ENCODE measurements at places on chromosomes 1 and 21.

DNA sequence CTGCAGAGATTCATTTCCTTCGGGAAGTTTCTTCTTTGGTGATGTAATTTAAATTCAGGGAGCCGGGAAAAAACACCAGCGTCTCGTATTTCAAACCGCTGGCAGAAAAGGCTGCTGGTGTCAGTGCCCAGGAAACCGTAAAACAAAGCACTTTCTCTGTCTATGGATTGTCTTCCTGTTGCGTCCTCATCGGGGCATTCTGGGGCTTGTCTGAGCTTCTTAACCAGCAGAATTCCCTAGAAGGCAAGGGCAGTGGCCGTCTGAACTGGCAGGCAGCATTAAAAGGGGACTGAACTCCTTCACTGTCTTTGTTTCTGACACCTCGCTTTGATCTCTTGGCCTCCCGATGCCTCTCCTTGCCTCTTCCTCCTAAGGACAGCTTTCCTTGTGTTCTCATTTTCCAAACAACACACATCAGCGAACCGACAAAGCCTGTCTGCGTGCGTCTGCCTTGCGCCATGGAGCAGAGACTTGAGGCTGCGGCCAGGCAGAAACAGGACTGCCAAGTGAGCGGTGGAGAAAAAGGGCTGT is 391.6 kb upstream of the VAMP3 start:
- no peak for DNase-seq

DNA sequence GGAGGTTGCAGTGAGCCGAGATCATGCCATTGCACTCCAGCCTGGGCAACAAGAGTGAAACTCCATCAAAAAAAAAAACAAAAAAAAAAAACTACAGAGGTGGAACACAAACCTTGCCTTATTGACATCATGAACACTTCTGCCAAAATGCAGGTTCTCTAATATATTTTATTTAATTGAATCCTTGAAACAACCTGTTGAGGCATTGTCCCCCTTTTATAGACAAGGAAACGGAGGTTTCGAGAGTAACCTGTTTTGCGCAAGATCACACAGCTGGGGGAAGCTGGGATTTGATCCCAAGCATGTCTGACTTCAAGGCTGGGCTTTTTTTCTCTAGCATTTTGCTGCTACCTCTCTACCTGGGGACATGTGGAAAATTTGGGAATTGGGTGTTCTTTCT is 2.8 kb downstream of the SZRD1 start:
- no peak for DNase-seq

DNA sequence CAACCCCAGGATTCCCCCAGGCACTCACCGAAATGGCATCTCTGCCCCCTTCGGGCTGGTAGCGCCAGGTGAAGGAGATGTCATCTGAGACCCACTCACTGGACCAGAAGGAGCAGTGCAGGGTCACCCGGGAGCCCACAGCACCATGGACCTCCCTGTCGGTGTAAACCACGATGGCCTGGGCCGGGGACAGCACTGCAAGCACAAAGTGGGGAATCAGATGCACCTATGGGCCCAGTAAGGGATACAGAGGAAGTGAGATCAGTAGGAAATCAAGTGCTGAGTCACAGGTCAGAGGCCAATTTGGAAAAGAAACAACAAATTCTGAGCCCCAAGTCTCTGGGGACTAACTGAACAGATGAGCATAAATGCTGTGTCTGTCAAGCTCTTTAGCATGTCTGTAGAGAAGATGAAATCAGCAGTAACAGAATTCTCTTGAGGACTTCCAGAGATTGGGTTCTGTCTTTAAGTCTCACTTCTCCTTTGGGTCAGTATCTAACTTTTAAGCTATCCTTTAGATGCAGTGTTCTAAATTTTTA is 2.5 kb downstream of the MPZ start:
- DNase-seq, result peak; percentile 36

DNA sequence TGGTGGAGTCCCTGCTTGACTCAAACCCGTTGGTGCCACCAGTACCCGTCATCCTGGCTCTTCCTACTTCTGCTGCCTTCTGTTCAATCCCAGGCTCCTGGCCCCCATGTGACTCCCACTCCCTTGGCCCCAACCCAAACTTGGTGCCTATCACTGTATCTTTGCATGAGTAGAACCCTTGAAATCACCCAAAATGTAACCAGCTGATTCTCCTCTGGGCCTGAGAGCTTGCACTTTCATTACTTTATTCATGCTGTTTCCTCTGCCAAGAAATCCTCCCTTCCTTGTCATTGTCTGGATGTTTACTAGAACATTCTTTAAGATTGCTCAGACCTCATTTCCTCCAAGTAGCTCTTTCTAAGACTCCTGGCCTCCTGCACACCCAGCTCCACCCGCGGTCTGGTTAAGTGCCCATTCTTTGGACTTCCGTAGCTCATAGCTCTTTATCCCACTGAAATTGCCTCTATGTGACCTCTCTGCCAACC is 15.7 kb downstream of the PTAFR start:
- no peak for DNase-seq

GRCh38 chr1:59263111-59263510 is 33.8 kb upstream of the FGGY start:
- no peak for DNase-seq

GRCh38 chr1:82042306-82043060 is 241.7 kb downstream of the ADGRL2 start:
- no peak for DNase-seq

- DNase-seq, result no peak
Observed at GRCh38 chr21:46035809-46036695, 54.5 kb downstream of the COL6A1 start.

- no peak for DNase-seq
Observed at GRCh38 chr1:178706432-178706831, 18.6 kb upstream of the RALGPS2 start.

GRCh38 chr1:155131856-155132255 is 3.8 kb upstream of the SLC50A1 start:
- DNase-seq, result no peak

GRCh38 chr1:216123446-216124191 is 299.6 kb downstream of the USH2A start:
- DNase-seq, result no peak

DNA sequence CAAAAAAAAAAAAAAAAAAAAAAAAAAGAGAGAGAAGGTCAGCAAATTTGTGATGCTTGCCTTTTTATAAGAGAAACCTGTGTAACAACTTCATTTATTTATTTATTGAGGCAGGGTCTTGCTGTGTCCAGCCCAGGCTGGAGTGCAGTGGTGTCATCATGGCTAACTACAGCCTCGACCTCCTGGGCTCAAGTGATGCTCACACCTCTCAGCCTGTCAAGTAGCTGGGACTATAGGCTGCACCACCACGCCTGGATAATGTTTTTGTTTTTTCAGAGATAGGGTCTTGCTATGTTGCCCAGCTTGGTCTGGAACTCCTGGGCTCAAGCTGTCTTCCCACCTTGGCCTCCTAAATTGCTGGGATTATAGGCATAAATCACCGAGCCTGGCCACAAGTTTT is 42.4 kb downstream of the DHCR24 start:
- DNase-seq, result no peak

- no peak for DNase-seq
Observed at GRCh38 chr1:3444736-3445135, 9.7 kb upstream of the ARHGEF16 start.

- peak; percentile 85 for DNase-seq
Observed at GRCh38 chr1:206583707-206584648, 28.3 kb downstream of the EIF2D start.

- no peak for DNase-seq
Observed at GRCh38 chr1:172485626-172486025, 41.8 kb upstream of the PIGC start.

DNA sequence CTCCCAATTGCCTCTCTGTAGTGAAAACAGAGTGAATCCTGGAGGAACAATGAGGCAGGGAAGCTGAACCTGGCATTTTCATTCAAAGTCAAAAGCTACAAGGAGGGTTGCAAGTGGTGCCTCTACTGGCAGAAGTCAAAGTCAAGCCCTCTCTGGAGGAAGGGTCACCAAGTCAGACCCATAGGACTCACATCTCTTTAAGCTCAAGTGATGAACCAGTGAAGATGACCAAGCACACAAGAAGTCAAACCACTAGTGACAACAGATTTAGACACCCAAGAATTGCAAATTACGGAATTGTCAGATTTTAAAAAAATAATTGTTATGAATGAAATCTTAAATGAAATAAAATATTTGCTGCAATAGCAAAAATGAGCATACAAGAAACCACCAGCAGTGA is 81.1 kb upstream of the ATP1B1 start:
- DNase-seq, result no peak

DNA sequence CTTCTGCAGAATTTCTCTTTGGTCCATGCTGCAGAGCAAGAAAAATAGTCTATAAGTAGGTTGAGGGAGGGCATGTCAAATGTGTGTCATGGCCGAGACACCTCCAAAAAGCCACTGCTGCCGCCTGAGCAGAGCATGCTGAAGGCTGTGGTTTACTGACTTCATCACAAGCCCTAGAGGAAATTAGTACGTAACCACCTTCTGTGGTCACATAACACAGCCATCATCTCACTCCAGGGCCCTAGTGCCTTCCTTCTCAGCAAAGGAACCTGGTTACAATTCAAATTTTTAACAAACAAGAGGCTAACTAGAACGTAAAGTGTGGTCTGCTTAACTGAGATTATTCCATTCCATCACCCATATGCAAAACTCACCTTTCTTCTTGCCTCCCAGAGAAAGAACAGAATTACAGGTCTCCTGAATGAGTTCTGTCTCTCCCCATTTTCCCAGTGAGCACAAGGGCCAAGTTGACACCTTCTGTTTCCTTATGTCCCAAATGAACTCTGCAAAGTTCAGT is at the start of gene PTPN22:
PTPN22 (minus strand) TSS at position 116 of the 517 bp plus-strand sequence.
- DNase-seq, result peak; percentile 70

- DNase-seq, result no peak
Observed at GRCh38 chr1:61109158-61109557, 26.8 kb downstream of the NFIA start.

GRCh38 chr1:242065813-242066212 is 66.9 kb upstream of the MAP1LC3C start:
- DNase-seq, result no peak

GRCh38 chr1:231274119-231274825 is 33.3 kb downstream of the GNPAT start:
- no peak for DNase-seq

GRCh38 chr1:89391686-89392085 is 27.8 kb downstream of the GBP6 start:
- DNase-seq, result no peak

GRCh38 chr1:182415789-182416188 is 15.3 kb upstream of the TEDDM1 start:
- DNase-seq, result no peak
